Osteoblast (primary cell): ENCODE measurements at places on chromosomes 16 and 17. TPM values are rescaled to one million over a fixed set of nuclear protein-coding genes. Genes with fewer than 3 reads are reported as not detected.

DNA sequence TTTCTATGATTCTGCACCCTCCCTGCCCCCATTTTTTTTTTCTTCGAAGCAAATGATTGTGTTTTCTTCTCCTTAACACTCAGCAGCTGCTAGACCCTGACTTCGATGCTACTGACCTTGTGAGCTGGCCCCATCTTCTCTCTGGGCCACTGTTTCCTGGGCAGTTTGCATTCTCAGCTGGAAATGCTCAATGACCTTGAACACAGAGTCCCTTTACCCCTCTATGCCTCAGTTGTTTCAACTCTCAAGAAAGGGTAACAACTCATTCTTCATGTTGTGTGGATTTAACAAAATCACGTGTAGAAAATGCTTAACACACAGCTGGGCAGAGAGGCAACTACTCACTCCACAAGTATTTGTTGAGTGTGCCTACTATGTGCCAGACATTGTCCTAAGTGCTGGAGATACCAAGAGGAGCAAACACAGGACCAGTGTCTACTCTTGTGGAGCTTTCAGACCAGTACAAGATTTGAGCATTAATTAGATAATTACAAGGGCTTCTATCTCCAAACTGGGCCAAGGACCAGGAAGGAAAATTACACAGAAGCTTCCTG, 66.2 kb downstream of the IQCK start:
- DNase-seq: no peak

GRCh38 chr17:73017658-73018057, 74.8 kb downstream of the SLC39A11 start:
- peak; percentile 94 for DNase-seq

- DNase-seq: peak; percentile 68
Observed at GRCh38 chr16:4664538-4665418, 28.6 kb upstream of the NUDT16L1 start.

KRT222 gene
- under 0.01 TPM in 2 replicates for total RNA-seq

ADAM11 gene
- total RNA-seq: 0.36 and 0.59 TPM in 2 replicates

DNA sequence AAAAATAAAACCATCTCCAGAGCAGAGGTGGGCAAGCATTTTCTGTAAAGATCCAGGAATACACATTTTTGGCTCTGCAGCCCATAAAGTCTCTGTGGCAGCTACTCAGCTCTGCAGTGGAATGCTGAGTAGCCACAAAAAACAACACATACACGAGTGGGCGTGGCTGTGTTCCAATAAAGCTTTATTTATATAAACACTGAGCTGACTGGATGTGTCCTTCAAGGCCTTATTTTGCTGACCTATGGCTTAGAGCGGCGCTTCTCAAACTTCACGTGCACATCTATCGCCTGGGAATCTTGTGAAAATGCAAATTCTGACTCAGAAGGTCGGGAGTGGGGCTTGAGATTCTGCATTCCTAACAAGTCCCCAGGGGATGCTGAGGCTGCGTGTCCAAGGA, 39.7 kb downstream of the XYLT1 start:
- DNase-seq: peak; percentile 87

DNA sequence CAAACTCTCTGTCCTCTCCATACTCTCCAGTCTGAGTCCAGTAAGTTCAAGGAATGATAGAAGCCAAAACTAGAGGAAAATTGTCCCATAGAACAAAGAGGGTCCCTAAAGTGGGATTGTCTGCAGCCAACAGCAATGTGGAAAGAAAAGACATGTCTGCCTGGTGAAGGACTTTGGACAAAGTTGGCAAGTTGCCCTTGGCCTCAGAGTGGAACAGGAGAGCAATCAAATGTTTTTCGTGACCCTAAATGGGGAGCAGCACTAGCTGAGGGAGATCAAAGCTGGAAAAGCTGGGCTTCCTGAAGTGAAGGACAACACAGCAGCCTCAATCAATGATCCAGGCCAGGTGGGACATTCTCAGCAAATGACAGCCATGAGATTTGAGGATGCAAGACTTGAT, 183.5 kb downstream of the CHD9NB start:
- DNase-seq: no peak

PYDC1 gene
- total RNA-seq: not detected in 2 replicates

DNA sequence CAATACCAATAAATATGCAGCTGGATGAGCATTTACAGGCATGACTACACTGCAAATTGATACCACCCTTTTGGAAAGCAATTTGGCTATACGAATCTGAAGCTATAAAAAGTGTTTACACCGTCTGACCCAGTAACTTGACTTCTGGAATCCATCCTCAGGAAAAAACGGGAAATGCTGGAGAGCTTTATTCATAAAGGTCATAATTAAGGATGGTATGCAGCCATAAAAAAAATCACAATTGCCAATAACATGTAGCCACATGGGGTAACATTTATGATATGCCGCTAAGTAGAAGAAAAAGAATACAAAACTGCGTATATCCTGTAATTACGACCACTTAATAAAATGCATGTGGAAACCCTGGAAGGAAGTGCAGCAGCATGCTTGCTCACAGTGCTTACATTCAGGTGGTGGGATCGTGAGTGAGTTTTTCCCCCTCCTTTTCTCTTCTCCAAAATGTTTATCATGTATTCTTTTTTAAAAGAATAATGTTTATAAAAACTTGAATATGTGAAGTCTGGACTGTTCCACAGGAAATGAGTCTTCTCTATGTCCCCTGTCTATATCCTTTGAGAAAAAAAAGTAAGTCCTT, 34.2 kb downstream of the COPRS start:
- no peak for DNase-seq

DNA sequence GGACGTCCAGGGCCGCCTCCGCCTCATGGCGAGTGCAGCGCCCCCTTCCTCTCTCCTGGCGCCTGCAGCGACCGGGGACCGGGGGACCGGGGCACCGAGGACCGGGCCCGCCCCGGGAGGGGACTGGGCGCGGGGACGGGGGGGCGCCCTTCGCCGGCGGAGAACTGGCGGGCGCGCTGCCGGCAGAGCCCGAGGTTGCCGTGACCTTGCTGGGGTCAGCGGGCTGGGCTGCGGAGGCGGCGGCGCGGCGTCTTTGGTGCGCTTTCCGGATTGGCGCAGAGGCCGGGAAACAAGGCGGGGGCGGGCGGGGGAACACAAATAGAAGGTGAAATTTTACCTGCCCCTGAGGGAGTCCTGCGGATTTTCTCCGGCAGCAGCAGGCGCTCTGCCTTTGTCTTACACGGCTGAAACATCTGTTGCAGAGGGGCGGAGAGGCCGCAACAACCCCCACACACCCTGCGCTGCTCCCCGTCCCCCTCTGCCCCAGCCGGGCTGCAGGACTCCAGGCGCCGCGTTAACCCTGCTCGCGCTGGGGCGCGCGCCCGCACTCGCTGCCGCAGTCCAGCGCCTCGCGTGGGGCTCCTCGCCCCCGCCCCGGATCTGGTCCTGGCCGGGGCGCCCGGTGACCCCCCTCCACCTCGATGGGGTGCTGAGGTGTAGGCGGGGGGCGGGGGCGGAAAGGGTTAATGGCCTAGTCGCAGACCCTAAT, 53.5 kb downstream of the SREBF1 start:
- DNase-seq: no peak

ATP1B2 gene
- under 0.01 TPM in 1 of 2 replicates, not detected in the other for total RNA-seq

MSLN gene
- under 0.01 and 1.2 TPM in 2 replicates for total RNA-seq

PPY gene
- not detected in 2 replicates for total RNA-seq

- peak; percentile 77 for DNase-seq
Observed at GRCh38 chr17:41914358-41914766, 4.4 kb downstream of the ACLY start.

GRCh38 chr17:62187681-62188080, 122.6 kb upstream of the MED13 start:
- DNase-seq: peak; percentile 79

- no peak for DNase-seq
Observed at GRCh38 chr16:79347277-79347676, 253.3 kb downstream of the MAF start.

ITGAX gene
- under 0.01 and 0.36 TPM in 2 replicates for total RNA-seq

NTN1 gene
- total RNA-seq: 0.29 and 0.36 TPM in 2 replicates

DNA sequence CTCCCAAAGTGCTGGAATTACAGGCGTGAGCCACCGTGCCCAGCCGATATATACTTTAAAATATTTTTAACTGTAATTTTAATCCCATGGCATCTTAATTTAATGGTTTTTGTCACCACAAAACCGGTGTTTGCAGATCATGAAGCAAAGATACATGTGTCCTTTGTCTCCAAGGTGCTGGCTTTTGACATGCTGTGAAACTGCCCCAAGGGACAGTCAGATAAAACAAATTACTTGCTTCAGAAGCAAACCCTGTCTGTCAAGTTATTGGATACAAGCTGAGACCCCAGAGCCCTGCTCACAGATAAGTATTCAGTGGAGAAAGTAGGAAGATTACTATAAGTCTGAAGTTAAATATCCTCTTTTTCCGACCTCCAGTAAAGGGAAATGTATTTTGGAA, 39.8 kb downstream of the ARL4D start:
- DNase-seq: peak; percentile 31

EFCAB13 gene
- total RNA-seq: 5.3 and 6.9 TPM in 2 replicates

DNA sequence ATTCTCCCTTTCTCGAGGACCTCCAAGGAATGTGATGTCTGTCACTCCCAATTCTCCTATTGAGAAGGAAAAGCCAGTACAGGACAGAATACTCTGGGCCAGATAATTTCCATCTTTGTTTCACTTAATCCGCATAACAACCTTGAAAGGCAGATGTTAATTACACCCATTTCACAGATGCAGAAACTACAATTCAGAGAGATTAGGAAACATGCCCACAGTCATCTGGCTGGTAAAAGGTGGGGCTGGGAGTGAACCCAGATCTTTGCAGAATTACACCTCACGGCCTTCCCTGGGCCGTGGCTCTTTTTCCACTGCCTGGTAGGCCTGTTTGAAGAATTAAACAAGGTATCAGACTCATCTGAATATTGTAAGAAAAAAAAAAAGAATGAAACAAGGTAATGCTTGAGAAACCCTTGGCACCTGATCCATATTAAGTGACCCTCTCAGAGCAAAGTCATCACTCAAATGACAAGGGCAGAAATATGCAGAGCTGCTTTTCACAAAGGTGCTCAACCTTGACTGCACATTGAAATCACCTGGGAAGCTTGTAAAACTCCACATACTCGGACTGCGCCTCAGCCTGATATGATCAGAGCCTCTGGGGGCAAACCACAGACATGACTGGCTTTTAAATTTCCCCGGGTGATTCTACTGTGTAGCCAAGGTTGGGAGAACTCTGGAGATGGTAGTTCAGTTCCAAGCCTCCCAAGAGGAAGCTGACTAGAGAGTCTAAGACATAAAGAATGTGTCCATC, 16.6 kb upstream of the G6PC1 start:
- DNase-seq: no peak

TACO1 gene
- total RNA-seq: 19.7 and 21.0 TPM in 2 replicates

DNA sequence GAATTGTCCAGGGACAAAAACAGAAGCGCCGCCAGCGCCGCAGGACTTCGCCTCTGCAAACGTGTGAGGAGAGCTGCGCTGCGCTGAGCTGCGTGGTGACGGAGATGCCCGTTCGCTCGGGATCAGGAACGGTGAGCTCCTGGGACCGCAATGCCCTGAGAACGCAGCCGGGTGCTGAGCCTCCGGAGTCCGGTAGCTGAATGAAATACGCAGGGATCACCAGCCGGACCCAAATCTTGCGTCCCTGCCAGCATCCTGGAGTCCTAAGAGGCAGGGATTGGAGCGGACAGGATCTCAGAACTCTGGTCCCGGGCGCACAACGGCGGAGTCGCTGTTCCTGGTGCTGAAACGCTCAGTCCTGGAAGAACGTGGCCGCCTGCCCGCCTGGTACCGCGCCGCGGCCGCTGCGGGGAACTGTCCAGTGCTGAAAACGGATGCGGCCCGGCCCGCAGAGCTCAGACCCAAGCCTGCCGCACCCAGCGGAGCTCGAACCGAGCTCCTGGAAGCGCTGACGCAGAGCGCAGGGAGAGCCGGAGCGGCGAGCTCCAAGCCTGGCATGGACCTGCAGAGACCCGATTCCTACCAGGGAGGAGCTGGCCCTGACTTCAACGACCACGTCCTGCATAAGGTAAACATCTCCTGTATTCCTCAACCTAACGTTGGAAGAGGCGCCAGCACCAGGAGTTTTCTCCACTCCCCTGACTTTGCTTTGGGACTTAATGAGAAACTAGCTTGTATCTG, 41.5 kb downstream of the CD300LF start:
- peak; percentile 93 for DNase-seq

ASGR1 gene
- total RNA-seq: 0.88 and 1.1 TPM in 2 replicates

DNA sequence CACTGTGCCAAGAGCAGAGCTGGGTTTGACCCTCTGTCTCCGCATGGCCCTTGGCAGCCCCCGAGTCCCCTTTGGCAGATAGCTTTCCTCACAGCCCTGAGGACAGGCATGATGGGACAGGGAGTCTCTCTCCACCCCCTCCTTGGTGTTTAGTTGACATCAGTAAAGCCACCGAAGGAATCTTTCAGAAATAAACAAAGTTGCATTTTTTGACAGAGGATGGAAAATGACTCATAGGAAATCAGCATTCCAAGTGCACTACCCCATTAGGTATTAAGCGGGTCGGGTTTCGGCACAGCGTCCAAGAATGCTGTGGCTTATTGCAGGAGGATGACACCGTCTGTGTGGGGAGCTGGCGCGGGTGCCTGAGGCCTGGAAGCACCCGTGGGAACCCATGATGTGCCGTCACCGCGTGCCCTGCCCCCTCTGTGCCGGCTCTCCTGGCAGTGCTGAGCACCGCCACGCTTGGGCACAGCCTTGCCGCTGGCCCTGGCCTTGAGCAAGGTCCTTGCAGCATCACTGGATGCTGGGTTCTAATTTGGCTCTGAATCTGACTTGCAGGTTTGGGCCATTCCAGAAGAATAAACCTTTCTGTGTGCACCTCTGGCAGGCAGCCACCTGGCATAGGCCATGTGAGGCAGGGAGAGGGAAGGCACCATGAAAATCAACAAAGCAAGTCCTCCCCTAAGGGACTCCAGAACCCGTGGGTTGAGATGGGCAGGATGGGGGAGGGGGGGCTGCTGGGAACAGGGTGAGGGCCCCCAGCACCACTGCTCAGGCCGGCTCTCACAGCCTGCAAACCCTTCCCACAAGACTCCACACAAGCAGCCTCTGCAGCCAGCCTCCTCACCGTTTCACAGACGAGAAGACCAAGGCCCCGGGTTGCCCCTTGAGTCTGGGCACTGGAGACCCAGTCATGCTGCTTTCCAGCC, 50.5 kb upstream of the ZNF469 start:
- peak; percentile 99 for DNase-seq

TMEM238L gene
- not detected in 2 replicates for total RNA-seq

- peak; percentile 58 for DNase-seq
Observed at GRCh38 chr17:48646183-48647102, 20.3 kb upstream of the HOXB9 start.

GRCh38 chr16:58824201-58824600, 90.1 kb upstream of the GOT2 start:
- no peak for DNase-seq

ZFHX3 gene
- 14.1 and 14.5 TPM in 2 replicates for total RNA-seq

GRCh38 chr16:29710227-29711219, 31.5 kb downstream of the QPRT start:
- DNase-seq: peak; percentile 86
